ENCODE measurements at places on chromosomes 11 and 22.

DNA sequence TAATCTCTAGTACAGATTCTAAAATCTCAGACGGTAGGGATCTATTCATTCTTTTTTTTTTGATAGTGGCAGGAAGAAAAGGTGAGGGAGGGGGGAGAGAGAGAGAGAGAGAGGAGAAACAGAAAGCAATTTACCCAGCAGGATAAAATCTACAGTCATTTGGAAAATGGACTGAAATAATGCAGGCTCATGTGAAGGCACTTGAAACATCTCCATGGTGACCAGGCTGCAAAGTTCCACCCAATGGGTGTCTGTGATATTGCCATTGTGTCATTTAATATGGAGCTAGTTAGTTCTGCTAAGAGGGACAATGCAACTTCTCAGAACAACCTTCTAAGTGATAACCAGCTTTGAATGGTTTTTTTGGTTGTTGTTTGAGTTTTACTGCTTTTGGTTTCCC is 165.2 kb upstream of the RAG2 start:
- no peak for DNase-seq

DNA sequence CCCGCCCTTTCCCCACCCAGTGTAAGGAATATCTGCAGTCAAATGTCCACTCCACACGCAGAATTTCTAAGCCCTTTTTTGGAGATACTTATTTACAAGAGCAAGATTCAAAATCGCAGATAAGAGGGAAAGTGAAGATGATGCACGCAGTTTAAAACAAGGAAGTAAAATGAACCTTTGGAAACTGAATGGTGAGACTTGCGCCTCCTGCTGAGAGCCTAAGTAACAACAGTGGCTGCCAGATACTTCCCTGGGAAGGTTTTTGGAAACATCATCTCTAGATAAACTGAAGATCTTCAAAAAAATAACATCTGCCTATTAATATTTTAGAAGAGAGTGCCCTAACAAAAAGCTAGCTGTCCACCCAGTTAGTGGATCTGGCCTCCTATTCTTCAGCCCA is 963.1 kb upstream of the FAT3 start:
- no peak for DNase-seq

- DNase-seq = no peak
Measured at GRCh38 chr22:41870786-41871185, 37.9 kb downstream of the SREBF2 start.

- no peak for DNase-seq
Measured at GRCh38 chr11:104690241-104690640, 208.0 kb downstream of the CASP12 start.

DNA sequence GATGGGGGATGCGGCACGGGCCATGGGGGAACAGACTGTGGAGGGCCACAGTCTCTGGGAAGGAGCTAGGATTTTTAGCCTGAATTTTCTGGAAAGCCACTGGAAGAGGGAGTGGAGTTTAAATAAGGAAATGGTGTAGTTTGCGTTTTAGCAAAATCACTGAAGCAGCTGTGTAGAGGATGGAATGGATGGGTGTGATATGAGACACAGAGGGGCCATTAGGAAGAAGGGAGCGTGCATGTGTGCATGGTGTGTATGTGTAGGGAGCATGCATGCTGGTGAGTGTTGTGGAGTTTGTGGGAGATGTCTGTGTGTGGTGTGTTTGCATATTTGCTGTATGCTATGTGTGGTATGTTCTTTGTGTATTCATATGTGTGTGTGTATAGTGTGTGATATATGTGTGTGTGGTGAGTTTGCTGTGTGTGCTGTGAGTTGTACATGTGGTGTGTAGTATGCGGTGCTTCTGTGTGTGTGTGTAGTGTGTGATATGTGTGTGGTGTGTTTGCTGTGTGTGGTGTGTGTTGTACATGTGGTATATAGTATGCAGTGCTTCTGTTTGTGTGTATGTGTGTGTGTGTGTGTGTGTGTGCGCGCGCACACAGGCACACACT is 67.6 kb downstream of the FBXO7 start:
- DNase-seq = no peak

GRCh38 chr11:4466871-4467442 is 15.5 kb upstream of the OR52K1 start:
- no peak for DNase-seq

DNA sequence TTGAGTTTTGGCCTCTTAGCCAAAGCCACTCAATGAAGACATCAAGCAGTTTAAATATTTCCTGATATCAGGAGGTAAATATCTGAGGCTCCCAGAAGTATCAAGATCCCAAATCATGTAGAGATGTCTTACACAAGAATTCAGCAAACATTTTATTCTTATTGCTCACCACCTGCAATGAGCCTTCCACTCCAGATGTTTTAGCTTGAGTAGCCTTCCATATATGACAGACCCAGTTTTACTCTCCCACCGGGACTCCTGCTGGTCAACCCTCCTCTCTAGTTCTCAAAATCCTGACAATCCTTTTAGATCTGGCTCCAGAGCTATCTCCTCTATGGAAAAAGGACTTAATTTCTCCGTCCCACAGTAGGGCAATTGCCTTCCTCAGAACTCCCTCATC is 404.4 kb downstream of the KCNA4 start:
- DNase-seq = no peak

DNA sequence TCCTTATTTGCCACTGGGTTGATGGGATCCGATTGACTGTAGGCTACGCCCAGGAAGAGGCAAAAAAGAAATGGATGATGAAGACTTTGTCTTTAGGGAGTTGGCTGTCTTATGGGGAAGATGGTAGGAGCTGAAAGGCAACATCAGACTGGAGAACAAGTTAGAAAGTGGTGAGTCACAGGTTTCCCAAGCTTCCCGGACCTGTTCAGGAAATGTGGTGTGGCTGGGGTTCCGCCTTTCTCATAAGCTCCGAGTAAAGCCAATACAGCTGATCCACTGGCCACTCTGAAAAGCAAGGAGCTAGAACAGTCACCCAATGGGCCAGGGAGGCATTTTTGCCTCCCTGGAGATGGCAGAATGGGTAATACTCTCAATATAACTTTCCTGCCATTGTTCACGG is 194.5 kb downstream of the SNX19 start:
- DNase-seq = no peak

DNA sequence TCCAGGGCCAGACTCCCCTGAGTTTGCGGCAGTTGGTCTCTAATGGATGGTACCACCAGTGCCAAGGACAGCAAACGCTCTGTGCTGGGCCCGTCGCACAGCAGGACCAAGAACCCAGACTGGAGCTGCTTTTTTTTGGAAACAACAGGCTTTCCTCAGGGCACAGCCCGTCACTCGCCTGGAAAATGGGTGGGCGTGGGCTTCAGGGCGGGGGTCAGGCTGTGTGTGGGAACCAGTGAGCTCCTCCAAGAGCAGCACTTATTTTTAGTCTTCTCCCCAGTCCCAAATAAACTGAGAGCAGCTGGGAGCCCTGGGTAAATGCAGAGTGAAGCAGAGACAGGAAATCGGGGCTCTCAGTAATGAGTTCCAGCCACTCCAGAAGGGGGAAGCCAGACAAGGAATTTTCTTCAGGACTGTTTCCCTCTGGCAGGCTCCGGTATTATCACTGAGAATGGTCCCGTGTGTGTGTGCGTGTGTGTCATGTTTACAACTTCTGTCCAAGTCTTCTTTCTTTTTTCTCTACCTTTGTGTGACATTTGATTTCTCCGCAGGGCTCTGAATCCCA is 63.0 kb downstream of the PPFIBP2 start:
- DNase-seq = no peak

- no peak for DNase-seq
Measured at GRCh38 chr11:73889019-73889418, 12.2 kb downstream of the PAAF1 start.

- DNase-seq = peak; percentile 49
Measured at GRCh38 chr11:69892237-69892985, 73.2 kb upstream of the FGF3 start.

- no peak for DNase-seq
Measured at GRCh38 chr11:55658031-55658573, 3.9 kb upstream of the OR4C6 start.

GRCh38 chr11:69196783-69197169 is 41.0 kb downstream of the SMIM38 start:
- no peak for DNase-seq

DNA sequence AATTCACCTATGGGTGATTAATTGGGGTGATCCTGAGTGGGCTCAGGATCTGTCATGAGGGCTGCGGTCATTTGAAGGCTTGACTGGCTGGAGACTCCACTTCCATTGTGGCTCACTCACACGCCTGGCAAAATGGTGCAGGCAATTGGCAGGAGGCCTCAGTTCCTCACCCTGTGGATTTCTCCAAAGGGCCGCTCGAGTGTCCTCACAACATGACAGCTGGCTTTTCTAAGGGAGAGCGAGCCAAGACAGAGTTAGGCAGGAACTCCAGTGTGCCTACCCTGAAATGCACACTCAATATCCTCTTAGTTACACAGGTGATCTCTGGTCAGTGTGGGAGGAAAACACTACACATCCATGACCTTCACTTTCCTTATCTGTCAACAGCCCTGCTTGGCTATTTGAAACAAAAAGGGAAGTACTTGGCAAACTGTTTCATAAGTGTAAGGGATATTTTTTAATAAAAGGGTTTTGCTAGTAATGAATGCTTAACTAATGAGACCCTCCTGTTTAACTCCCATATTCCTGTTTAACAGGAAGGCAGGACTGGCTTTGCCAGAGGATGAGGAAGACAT is 25.7 kb downstream of the OSBP2 start:
- no peak for DNase-seq

DNA sequence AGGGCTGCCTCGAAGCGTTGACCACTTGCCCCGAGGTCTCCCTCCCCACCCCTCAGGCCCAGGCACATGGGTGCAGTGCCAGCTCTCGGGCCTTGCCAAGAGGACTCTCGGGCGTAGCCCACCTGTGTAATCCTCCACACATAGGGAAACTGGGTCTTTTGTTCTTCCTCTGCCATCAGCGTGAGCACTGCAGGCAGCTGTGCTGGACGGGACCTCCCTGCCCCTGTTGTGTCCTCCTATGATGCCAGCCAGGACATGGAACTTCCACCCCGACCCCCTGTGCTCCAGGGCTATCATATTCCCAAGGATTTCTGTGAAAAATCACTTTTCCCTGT is 66.4 kb downstream of the PARVB start:
- DNase-seq = no peak

DNA sequence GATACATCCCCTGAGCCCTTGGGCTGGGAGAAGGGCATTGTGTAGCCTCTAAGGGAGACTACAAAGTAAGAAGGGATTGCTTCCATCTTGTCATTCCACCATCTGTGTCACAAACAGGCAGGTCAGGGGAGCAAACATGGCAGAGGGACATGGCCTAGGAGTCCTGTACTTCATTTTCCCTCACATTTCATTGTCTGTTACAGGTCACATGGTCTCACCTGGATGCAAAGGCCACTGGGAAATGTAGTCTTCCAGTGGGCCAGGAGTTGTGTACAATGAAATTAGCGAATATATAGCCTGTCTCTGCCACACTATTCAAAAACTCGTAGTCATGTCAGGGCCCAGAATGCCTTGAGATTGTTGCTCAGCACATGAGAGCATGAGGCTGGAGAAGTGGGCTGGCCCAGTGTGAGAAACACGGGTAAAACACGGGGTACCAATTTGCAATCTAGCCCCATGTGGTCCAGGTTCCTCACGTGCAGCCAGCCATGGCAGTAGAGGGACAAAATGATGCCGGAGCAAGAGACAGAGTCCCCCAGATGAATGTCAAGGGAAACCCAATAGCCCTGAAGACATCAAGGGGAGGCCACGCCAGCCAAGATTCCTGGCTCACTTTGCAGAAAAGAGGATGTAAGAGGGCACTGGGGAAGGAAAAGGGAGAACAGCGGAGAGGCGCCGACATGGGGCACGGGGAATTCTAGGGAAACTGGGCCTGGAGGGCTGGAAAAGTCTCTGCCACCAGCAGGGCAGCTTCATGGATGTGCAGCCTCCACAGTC is 47.7 kb upstream of the EMID1 start:
- DNase-seq = peak; percentile 31

GRCh38 chr11:44950625-44951476 is at the start of gene TP53I11:
TP53I11 (minus strand) TSS chr11:44950883; CDS start chr11:44938335, 12,548 bp downstream.
- DNase-seq = peak; percentile 83

- no peak for DNase-seq
Measured at GRCh38 chr11:72520815-72521214, 86.5 kb upstream of the CLPB start.

DNA sequence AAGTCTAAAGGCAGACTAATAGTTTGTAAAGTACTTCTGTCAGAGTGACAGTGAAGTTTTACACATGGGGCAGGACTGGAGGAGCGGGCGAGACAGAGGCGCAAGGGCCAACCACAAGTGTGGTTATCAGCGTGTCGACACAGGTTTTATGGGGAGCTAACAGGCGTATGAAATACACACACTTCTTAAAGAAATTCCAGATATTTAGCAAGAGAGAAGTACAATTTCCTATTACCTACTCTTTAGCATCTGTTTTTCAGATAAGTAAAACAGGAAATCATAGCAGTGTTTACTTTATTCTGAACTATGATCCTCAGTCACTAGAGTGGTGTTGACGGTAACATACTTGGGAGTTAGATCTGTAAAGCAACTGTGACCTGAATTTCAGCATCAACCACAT is 22.5 kb downstream of the VSIG10L2 start:
- DNase-seq = no peak

GRCh38 chr11:61864814-61865775 is 26.2 kb downstream of the FADS3 start:
- DNase-seq = no peak

GRCh38 chr11:107953446-107953845 is 25.2 kb downstream of the RAB39A start:
- DNase-seq = no peak

DNA sequence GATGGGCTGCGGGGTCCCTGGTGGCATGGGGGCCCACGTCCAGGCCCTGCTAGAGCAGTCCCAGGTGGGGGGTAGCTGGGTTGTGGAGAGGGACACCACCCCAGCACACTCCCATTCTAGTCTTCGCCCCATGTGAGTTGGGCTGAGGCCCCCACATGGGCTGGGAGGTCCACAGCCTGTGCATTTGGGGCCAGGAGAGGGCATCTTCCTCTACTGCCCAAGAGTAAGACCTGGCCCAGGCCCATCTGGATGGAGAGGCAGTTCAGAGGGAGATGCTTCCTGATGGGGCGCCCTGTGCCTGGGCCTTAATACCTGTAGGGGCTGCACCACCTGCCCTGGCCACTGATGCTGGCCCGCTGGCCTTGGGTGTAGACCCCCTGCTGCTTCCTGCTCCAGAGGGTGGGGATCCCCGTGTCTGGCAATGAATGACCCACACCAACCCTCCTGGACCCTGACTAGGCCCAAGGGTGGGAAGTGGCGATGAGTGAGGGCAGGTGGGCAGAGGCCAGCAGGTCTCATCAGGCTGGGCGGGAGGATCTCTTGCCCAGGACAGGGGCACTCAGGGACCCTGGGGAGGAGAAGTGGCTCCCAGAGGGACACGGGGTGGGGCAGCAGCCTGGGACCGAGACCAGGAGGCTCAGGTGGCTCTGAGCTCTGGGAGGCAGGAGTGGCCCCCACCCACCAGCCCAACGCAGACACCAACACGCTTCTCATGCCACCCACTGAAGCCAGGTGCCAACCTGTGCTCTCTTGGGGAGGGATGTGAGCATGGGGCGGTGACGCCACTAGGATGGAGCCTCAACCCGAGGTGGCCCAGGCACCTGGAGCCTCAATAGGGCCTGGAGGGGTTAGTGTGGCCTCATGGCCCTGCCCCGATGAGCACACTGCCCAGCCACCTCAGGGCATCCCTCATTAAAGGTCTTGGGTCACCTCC is 17.4 kb upstream of the GNB1L start:
- DNase-seq = no peak

All from NCI-H82 (cell line).